Heart left ventricle (tissue), 16 donors: ENCODE measurements at places on chromosomes 6 and 20. TPM values are rescaled to one million over a fixed set of nuclear protein-coding genes. Genes with fewer than 3 reads are reported as not detected.

EYA4 gene
- total RNA-seq = 21.7 TPM

SPTLC3 gene
- total RNA-seq = 6.0 TPM

HLA-DQB1 gene
- total RNA-seq = 18.9 TPM

- no peak for DNase-seq
Observed at GRCh38 chr6:9938801-9939200, 476.1 kb downstream of the TFAP2A start.

DNA sequence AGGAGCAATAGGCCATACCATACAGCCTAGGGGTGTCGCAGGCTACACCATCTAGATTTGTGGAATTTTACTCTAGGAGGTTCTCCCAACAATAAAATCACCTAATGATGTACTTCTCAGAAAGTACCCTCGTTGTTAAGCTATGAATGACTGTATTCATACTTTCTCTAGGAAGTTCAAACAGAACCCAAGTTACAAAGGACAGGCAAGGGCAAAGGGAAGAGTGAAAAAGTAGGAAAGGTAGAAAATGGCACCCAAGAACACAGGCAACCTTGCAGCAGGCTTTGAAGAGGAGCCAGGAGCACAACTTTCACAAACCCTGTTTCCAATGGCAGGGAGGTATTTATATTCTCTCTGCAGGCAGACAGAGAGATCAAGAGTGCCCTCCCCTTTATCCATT, 67.2 kb downstream of the B4GALT5 start:
- no peak for DNase-seq

DNA sequence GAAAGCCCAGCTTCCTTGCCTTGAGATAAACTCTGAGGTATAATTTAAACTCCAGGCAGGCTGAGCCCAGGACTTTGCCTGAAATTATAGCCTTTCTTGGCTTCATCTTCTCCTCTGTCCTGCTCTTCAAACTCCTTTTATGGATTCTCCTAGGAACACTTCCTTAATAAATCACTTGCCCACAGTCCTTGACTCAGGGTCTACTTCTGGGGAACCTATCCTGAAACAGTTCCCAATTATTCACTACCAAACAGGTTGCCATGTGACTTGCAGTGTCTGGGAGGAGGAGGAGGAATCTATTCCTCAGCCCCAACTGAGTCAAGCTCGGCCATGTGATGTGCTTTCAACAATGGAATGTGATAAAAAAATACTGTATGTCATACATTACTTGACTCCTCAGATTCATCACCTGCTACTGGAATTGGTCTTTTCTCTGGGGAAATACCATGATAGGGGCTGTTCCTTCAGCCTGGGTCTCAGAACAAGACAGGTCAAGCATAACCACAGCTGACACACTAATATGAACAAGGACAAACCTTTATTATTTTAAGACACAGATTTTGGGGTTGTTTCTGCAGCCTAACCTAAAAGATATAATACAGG, 20.5 kb upstream of the CDKN1A start:
- DNase-seq = no peak

- no peak for DNase-seq
Observed at GRCh38 chr6:6503191-6503590, 85.3 kb upstream of the LY86 start.

SRXN1 gene
- 32.4 TPM for total RNA-seq

VGLL2 gene
- total RNA-seq = not detected
